Natural killer cell (primary cell): ENCODE measurements at places on chromosomes 12 and 14. TPM values are rescaled to one million over a fixed set of nuclear protein-coding genes. Genes with fewer than 3 reads are reported as not detected.

TOMM20L gene
- total RNA-seq = 0.66 TPM

MSRB3 gene
- 3.4 TPM for total RNA-seq

HHIPL1 gene
- not detected for total RNA-seq

HNF1A gene
- not detected for total RNA-seq

BCL11B gene
- total RNA-seq = 61.5 TPM

BHLHE41 gene
- 0.09 TPM for total RNA-seq

KRT74 gene
- total RNA-seq = 0.38 TPM

AMDHD1 gene
- 1.6 TPM for total RNA-seq

SERPINA1 gene
- total RNA-seq = 48.3 TPM

PLCZ1 gene
- total RNA-seq = not detected

FOXG1 gene
- not detected for total RNA-seq

GRCh38 chr14:42563313-42563712 is 956.6 kb downstream of the LRFN5 start:
- H3K4me1 ChIP-seq = no peaks in the 10 kb centered on the region
- H3K27me3 ChIP-seq = no peaks in the 10 kb centered on the region
- no peaks in the 10 kb centered on the region for H3K36me3 ChIP-seq
- no peak for DNase-seq
- H3K27ac ChIP-seq = no peak overlapping the region

DNA sequence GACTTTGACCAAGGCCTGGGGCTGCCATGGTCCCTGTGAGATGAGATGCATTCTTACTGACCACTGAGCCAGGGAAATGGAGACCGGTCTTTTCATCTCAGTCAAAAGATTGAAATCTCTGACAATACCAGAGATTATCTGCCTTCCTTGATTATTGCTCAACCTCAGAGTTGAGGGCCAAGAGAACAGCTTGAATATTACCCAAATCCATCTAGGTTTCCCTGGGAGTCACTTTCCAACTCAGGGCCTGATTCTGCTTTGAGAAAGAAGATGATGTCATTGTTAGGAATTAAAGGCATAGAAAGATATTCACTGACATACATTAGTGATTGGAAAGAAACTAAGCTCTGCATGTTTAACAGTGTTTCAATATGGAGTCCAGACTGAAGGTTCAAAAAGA is 515.9 kb upstream of the TBX3 start:
- no peaks in the 10 kb centered on the region for H3K4me1 ChIP-seq
- H3K27ac ChIP-seq = no peak overlapping the region

- H3K27me3 ChIP-seq = peaks cover 21% of the 10 kb centered on the region
- no peak overlapping the region for H3K4me3 ChIP-seq
- H3K4me1 ChIP-seq = peaks cover 3% of the 10 kb centered on the region
- DNase-seq = no peak
- H3K27ac ChIP-seq = no peak overlapping the region
Observed at GRCh38 chr12:132619386-132620112, 973 bp downstream of the P2RX2 start.

DNA sequence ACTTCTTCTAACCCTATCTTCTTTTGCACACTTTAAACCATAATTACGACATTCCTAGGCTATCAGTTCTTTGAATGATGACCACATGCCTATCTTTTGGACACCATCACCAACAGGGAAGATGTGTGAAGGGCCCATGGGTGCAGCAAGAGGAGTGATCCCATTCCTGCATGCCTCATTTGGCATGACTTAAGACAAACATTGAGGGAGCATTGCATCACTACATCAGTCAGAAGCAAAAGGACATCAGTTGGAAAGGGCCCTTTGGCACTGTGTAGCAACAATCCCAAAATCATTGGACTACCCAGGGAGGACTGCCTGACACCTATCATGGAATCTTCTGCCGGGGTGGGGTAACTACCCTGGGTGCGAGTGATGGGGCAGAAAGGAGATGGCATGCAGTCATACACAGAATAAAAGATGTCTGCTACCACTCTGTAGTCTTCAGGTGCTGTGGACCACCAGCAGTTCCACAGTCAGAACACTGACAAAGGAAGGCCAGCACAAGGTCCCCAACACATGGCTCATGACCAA is 10.7 kb upstream of the TMBIM6 start:
- H3K4me3 ChIP-seq = no peak overlapping the region
- no peak overlapping the region for H3K27ac ChIP-seq
- no peaks in the 10 kb centered on the region for H3K27me3 ChIP-seq

DNA sequence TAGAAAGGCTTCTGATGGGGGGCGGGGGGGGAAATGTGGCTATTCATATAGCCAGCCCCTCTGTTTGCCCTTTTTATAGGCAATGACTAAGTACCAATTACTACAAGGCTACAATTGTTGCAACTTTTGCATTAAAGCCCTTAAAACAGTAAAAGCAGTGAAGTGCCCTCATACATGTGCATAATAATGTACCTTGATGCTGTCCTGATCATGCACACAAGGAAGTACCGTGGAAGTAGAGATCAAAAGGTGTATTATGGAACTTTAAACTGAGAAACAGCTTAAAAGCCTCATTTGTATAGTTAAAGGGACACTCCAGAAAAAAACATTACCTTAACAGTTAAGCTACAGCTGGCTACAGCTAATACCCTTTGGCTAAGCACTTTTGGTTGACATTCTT is 111.8 kb downstream of the PLEKHG7 start:
- no peak overlapping the region for H3K4me3 ChIP-seq
- no peaks in the 10 kb centered on the region for H3K27me3 ChIP-seq
- H3K36me3 ChIP-seq = peaks cover 20% of the 10 kb centered on the region
- no peak for DNase-seq
- H3K4me1 ChIP-seq = no peaks in the 10 kb centered on the region

DNA sequence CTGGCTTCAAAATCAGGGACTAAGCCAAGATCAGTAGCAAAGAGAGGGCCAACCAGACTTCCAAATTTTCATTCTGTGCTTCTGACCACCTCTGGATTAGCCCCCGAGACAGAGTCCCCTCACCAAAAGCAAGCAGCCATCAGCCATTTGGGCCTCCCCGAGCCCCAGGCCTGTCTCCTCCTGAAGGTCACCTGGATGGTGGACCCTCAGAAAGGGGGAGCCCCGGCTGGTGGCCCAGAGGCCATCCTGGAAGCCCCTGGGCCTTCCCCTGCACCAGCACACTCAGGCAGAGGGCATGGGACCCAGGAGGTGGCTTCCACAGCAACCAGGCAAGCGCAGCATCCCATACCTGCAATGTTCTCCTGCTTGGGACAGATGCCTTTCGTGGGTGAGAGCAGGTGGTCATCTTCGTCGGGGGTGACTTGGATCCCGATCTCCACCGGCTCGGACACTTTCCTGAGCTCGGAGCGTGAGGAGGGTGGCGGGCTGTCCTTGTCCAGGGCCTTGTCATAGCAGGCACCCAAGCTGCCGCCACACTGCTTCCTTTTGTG is 14.8 kb downstream of the BCL11B start:
- DNase-seq = no peak
- no peaks in the 10 kb centered on the region for H3K27me3 ChIP-seq
- peaks cover 85% of the 10 kb centered on the region for H3K4me1 ChIP-seq
- H3K4me3 ChIP-seq = no peak overlapping the region
- H3K36me3 ChIP-seq = peaks cover 25% of the 10 kb centered on the region

- H3K27ac ChIP-seq = peak overlapping the region; percentile 93
- H3K36me3 ChIP-seq = peaks cover 22% of the 10 kb centered on the region
- no peak for DNase-seq
Observed at GRCh38 chr12:121798787-121799155, 5.0 kb upstream of the SETD1B start.

- no peaks in the 10 kb centered on the region for H3K36me3 ChIP-seq
- H3K27ac ChIP-seq = no peak overlapping the region
- H3K27me3 ChIP-seq = no peaks in the 10 kb centered on the region
- no peaks in the 10 kb centered on the region for H3K4me1 ChIP-seq
- H3K4me3 ChIP-seq = no peak overlapping the region
Observed at GRCh38 chr12:113439606-113440030, 17.4 kb downstream of the SDSL start.

- H3K36me3 ChIP-seq = no peaks in the 10 kb centered on the region
- DNase-seq = no peak
- no peak overlapping the region for H3K4me3 ChIP-seq
- no peak overlapping the region for H3K27ac ChIP-seq
Observed at GRCh38 chr14:64844272-64844671, 35.4 kb downstream of the SPTB start.

- H3K4me1 ChIP-seq = no peaks in the 10 kb centered on the region
- H3K27ac ChIP-seq = no peak overlapping the region
- no peaks in the 10 kb centered on the region for H3K36me3 ChIP-seq
- no peak overlapping the region for H3K4me3 ChIP-seq
- no peak for DNase-seq
- no peaks in the 10 kb centered on the region for H3K27me3 ChIP-seq
Observed at GRCh38 chr12:77437206-77437605, 371.8 kb upstream of the E2F7 start.

GRCh38 chr14:105272623-105273022 is 24.3 kb downstream of the BTBD6 start:
- peaks cover 10% of the 10 kb centered on the region for H3K4me1 ChIP-seq
- no peaks in the 10 kb centered on the region for H3K27me3 ChIP-seq
- no peak for DNase-seq
- no peak overlapping the region for H3K27ac ChIP-seq
- H3K36me3 ChIP-seq = peaks cover 5% of the 10 kb centered on the region

- H3K27me3 ChIP-seq = peaks cover 8% of the 10 kb centered on the region
- no peaks in the 10 kb centered on the region for H3K4me1 ChIP-seq
- no peak overlapping the region for H3K27ac ChIP-seq
- H3K36me3 ChIP-seq = no peaks in the 10 kb centered on the region
- no peak for DNase-seq
- no peak overlapping the region for H3K4me3 ChIP-seq
Observed at GRCh38 chr12:132373901-132374611, 44.7 kb upstream of the GALNT9 start.

DNA sequence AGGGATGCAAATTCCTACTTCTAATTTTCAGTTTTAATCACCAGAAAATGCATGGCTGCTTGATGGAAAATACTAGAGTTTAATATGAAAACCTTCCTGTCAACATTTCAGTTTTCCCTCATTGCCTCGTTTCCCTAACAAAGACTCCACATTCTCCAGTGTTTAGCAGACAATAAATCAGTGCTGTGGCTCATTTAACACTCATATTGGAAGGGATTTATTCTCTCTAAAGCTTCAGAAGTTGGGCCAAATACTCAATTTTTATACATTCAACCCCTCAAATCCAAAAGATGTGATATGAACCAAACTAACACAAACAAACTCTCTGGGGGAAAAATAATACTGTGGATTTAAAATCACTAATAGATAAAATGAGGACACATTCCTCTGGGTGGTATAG is 482.5 kb downstream of the FLRT2 start:
- no peak overlapping the region for H3K4me3 ChIP-seq
- no peaks in the 10 kb centered on the region for H3K27me3 ChIP-seq
- H3K27ac ChIP-seq = no peak overlapping the region
- no peak for DNase-seq
- no peaks in the 10 kb centered on the region for H3K36me3 ChIP-seq

GRCh38 chr14:99322731-99323599 is 51.0 kb upstream of the BCL11B start:
- H3K4me3 ChIP-seq = no peak overlapping the region
- H3K27ac ChIP-seq = no peak overlapping the region
- no peaks in the 10 kb centered on the region for H3K27me3 ChIP-seq
- no peak for DNase-seq
- H3K4me1 ChIP-seq = peaks cover 38% of the 10 kb centered on the region
- no peaks in the 10 kb centered on the region for H3K36me3 ChIP-seq

DNA sequence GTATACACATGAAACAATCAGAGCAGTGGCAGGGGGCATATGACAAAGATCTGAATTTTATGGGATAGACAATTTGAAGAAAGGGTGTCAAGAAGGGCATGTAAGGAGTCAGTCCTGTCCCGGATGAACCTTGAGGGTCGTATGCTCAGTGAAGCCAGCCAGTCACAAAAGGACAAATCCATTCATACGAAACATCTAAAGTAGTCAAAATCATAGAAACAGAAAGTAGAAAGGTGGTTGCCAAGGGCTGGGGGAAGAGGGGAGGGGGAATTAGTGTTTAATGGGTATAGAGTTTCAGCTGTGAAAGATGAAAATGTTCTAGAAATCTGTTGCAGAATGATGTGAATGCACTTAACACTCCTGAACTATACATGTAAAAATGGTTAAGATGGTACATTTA is 157.5 kb downstream of the TGFB3 start:
- H3K4me3 ChIP-seq = no peak overlapping the region
- H3K4me1 ChIP-seq = no peaks in the 10 kb centered on the region
- H3K27ac ChIP-seq = no peak overlapping the region
- no peaks in the 10 kb centered on the region for H3K27me3 ChIP-seq
- DNase-seq = no peak

- no peak overlapping the region for H3K4me3 ChIP-seq
- H3K27ac ChIP-seq = no peak overlapping the region
- no peak for DNase-seq
- H3K27me3 ChIP-seq = no peaks in the 10 kb centered on the region
Observed at GRCh38 chr12:48938805-48939204, 13.5 kb upstream of the FKBP11 start.

DNA sequence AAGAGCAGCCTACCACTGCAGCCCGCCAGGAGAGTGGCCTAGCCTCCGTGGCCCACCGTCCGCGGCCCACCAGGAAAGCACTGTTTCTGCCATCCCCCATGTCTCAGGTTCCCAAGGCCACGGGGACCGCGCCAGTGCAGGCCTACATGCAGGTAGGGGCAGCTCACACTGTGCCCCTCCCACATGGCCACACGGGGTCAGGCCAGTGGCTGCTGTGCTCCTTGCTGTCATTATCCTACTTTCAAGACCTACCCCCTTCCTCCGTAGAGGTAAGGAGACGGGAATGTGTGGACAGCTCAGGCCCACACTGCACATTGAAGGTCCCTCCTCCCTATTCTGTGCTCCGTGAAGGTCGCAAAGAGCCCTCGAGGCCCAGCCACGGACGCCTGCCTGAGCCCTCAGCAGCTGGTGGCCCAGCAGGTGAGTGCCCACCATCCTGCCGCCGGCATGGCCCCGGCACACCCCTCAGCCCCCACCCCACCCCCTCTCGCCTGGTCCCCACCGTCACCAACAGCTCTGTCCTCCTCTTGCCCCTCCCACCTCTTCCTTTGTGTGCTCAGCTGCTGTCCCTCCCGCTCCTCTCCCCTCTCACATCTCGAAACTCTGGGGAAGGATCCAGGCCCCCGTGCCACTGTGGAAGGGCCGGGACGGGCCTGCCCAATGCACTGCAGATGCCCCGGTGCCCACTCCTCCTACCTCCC is 10.0 kb downstream of the DDX51 start:
- H3K36me3 ChIP-seq = peaks cover 4% of the 10 kb centered on the region
- no peak for DNase-seq
- H3K27me3 ChIP-seq = no peaks in the 10 kb centered on the region
- H3K27ac ChIP-seq = no peak overlapping the region
- H3K4me1 ChIP-seq = no peaks in the 10 kb centered on the region

- H3K4me1 ChIP-seq = no peaks in the 10 kb centered on the region
- no peak for DNase-seq
- no peak overlapping the region for H3K27ac ChIP-seq
- no peaks in the 10 kb centered on the region for H3K36me3 ChIP-seq
- no peaks in the 10 kb centered on the region for H3K27me3 ChIP-seq
- no peak overlapping the region for H3K4me3 ChIP-seq
Observed at GRCh38 chr14:80658733-80659132, 282.8 kb downstream of the CEP128 start.
